Stimulated activated CD8-positive, alpha-beta memory T cell treated with anti-CD3 and anti-CD28 coated beads, Interleukin-12 subunit alpha, Interleukin-12 subunit beta, amount 100 ng/mL, for 4 hours (primary cell): ENCODE measurements at places on chromosomes 1 and 21.

DNA sequence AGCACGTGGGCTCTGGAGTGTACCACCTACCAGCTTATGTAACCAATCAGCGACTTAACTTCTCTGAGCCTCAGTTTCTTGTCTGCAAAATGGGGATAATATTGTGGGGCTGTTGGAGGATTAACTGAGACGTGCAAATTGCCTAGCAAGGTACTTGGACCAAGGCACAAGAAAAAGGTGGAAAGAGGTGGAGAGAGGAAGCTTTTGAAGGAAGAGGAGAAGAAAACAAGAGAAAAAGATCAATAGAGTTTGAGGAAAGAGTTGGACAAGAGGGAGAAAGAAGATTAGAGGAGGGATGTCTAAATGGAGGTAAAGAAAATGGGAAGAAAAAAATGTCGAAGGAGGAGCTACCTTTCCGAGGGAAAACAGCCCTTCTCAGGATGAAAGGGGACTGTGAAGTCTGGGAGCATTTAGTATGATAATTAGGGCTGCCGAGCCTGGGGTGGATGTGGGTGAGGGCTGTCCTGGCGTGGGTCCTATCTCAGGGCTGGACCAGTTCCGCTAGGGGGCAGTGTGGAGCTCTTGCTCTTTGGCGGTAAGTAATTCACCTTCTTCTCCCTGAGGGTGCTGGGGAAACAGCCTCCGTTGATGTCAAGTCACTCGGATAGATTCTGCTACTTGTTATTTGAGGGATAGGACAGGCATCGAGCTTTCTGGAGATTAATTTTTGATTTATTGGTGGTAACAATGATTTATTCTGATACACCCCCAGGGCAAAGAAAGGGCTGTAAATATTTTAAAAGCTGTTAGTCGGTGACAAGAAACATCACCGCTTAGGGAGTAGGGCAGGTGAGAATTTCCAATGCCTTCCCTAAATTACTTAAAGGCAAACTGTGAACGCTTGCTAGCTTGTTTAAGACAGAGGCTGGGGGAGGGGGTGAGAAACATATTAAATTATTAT, 79.0 kb upstream of the NFASC start:
- DNase-seq = peak; percentile 51

DNA sequence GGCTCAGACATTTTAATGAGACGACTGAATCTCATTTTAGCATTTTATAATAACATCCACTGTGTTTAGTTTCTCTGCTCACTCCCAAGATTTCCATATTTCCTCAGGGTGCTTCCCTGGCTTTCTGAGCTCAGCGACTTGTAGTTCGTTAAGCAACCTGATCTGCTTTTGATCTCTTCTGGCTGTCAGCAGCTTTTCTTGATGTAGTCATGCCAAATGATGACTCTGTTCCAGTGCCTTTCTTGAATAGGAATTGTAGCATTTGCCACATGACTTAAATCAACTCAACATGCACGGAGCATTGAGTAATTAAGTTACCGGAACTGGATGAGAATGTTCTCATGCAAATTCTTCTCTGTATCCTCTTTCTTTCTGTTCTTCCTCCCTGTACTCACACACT, 246.1 kb downstream of the FMN2 start:
- DNase-seq = no peak

DNA sequence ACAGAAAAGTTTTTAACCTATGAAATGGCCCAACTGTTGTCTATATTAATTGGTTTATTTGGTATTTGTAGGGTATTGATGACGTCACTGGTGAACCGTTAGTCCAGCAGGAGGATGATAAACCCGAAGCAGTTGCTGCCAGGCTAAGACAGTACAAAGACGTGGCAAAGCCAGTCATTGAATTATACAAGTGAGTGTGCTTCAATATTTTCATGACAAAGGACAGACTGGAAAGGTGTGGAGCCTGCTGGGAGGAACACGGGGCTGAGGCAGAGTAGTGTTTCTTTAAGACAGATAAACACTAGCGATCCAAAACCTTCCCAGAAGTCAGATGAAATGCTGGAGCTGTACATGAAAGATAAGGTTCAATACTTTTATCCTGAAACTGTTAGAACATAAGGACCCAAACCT, 76.7 kb downstream of the AK4 start:
- DNase-seq = no peak

- DNase-seq = no peak
Measured at GRCh38 chr1:197319631-197320030, 51.6 kb downstream of the CRB1 start.

GRCh38 chr1:116908820-116909511, 750 bp upstream of the PTGFRN start:
- no peak for DNase-seq

- no peak for DNase-seq
Measured at GRCh38 chr1:59150577-59151386, 146.1 kb upstream of the FGGY start.

GRCh38 chr1:172224871-172225270, 195.6 kb upstream of the C1orf105 start:
- DNase-seq = no peak

DNA sequence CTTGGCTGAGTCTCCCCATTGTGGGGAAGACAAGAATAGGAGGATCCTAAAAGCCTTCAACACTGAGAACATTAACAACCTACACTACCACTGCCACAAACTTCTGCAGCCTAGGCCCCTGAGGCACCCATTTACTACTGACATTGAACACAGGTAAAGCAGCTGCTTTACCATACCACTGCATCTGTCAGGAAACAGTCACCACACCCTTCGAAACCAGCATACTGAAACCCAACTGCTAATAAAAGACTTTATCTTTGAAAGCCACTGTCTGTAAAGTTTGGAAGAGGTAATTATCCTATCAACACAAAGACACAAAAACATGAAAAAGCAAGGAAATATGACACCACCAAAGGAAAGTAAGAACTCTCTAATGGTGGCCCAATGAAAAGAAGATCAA, 7.4 kb downstream of the IFNAR1 start:
- DNase-seq = no peak

GRCh38 chr1:82398357-82398756, 597.6 kb downstream of the ADGRL2 start:
- DNase-seq = no peak

DNA sequence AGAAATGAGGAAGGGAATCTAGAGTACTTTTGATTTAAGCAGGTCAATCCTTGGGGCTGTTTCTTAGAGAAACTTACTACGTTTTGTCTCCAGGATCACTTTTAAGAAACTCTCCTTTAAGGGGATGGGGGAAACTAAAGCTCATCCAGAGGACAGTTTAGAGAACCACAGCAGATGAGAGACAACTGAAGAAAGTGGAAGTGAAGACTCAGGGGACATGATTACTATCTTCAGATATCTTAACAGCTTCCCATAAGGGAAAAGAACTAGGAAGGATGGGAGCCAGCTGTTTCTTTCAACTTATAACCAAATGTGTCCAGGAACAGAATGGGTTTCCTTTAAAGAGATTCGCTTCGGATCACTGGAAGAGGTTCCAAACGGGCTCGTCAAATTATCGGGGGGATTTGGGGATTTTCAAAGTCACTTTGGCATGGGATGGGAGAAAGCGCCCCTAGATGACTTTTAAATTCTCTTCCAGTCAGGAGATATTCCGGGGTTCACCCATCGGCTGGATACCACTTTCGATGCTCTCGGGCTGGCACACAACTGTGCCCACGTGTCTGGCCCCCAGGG, 1.2 kb downstream of the SCMH1 start:
- DNase-seq = no peak
